ENCODE measurements at places on chromosomes 6 and 20. TPM values are rescaled to one million over a fixed set of nuclear protein-coding genes. Genes with fewer than 3 reads are reported as not detected.

The RIPOR2 gene
- 38.0 TPM for total RNA-seq

DNA sequence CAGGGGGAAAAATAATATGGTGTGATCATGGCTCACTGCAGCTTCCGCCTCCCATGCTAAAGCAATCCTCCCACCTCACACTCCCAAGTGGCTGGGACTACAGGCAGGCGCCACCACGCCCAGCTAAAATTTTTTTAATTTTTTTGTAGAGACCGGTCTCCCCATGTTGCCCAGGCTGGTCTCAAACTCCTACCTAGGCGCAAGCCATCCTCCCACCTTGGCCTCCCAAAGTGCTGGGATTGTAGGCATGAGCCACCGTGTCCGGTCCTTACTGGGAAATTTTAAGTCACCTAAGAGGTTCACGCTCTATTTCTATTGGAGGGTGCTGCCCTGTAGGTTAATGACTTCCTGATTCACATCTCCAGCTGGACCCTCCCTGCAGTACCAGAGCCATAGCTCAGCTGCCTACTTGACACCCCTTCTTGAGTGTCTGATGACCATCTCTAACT is 626 bp upstream of the CDK5RAP1 start:
- no peak for DNase-seq

DNA sequence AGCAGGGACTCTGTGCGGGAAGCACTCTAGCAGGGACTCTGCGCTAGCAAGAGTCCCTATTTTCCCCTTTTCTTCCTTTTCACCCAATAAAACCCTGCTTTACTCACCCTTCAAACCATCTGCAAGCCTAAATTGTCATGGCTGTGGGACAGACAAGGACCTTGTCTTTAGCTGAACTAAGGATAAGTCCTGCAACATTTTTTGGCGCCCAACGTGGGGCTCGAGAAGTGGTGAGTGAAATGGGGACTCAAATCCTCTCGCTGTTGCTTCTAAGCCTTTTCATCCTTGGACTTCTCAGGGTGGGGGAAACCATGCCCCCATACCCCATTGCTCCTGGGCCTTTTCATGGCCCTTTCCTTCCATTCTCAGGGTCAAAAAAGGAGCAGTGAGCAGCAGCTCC is 46.4 kb downstream of the IMPG1 start:
- no peak for DNase-seq

- DNase-seq, result peak; percentile 79
Observed at GRCh38 chr6:43970913-43971775, 156.1 kb downstream of the MRPL14 start.

DNA sequence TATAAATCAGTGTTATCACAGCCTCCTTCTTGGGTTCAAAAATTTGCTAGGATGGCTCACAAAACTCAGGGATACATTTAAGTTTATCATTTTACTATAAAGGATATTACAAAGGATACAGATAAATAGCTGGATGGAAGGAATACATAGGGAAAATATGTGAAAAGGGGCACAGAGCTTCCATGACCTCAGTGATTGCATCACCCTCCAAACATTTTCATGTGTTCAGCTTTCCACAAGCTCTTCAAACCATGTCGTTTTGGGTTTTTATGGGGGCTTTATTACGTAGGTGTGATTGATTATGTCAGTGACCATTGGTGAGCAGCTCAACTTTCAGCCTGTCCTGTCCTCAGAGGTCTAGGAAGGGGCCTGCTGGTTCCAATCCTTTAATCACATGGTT is 68.0 kb downstream of the CYB5R4 start:
- DNase-seq, result no peak

The TMEM244 gene
- not detected for total RNA-seq

- no peak for DNase-seq
Observed at GRCh38 chr20:12276011-12276673, 358.4 kb downstream of the BTBD3 start.
